CD4-positive, alpha-beta T cell treated with Interferon alpha-2 for 1 hour (primary cell): ENCODE measurements at places on chromosomes 5 and 9.
A peak's percentile ranks its signal among the peaks of the same experiment; 100 is the strongest.

GRCh38 chr9:124812441-124812876 is 35.5 kb downstream of the OLFML2A start:
- no peak for DNase-seq

GRCh38 chr5:72621576-72621975 is 114.4 kb upstream of the ZNF366 start:
- DNase-seq = no peak

DNA sequence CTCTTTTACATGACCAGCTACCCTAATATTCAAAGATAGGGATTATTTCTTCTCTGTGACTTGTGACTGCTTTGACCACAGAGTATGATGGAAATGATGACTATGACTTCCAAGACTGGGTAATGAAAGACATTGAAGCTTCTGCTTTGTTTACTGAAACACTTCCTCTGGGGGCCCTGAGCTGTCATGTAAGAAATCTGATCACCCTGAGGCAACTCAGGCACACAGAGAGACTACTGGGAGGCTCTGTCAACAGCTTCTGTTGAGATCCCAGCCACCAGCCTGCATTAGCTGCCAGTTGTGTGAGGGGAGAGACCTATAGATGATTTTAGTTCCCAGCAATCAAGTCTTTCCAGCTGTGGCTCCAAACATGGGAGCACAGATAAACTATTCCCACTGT is 76.5 kb downstream of the KCTD16 start:
- no peak for DNase-seq

DNA sequence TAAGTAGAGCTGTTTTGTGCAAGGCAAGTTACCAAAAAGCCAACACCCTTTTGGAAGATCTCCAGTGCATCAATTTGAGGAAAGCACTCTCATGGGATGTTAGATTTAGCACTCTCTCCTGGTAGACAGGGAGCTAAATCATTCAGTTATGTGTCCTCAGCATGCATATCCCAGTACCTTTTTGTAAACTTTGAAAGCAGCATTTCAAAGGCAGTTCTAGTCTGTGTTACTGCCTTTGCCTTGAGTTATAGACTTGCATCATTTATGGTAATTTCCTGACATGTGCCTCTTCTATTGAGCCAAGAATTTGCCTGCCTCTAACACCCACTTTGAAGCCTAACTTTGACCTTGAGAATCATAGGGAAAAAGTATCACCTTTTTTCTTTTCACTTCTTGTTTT is 120.6 kb downstream of the KIF4B start:
- no peak for DNase-seq

GRCh38 chr9:127968700-127969383 is 11.9 kb downstream of the EEIG1 start:
- DNase-seq = no peak

GRCh38 chr9:77562019-77562748 is 85.9 kb downstream of the GNA14 start:
- no peak for DNase-seq

DNA sequence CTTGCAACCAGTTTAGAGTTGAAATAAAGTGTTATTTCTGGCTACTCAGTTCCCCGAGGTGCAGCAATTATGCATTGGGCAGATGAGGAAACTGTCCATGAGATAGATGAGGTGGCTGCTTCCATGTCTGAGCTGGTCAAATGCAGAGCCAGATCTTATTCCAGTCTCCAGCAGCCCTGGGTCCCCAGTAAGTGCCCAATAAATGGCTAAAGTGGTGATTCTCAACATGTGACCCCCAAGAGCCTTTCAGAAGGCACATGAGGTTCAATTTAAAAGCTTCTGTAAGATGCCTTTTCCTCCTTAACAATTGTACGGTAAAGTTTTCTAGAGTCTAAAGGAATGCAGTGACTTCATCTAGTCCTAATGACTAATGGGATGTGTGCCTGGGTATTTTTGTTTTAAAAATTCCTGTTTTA is 17.5 kb downstream of the ATOX1 start:
- DNase-seq = no peak

DNA sequence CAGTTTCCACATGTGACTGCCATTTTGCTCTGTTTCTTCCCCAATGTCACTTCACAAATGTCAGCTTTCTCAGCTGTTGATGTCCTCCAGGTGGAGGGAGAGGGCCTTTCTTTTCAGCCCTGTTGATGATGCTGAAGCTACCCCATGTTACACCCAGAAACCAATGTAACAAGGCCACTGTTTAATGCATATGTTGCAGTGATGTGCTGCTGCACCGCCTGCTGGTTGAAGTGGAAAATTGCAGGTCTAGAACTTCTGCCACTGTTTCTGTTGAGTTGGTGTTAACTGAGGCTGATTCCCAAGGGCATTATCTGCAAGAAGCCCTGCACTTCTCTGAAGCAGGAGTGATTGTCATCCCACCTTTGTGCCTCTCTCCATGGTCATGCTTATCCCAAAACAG is 428.4 kb downstream of the KDM4C start:
- peak; percentile 2 for DNase-seq

- no peak for DNase-seq
These were observed 160.6 kb downstream of the NTRK2 start for GRCh38 chr9:84829997-84830696.

GRCh38 chr9:132690696-132691095 is 20.4 kb downstream of the GTF3C4 start:
- no peak for DNase-seq

DNA sequence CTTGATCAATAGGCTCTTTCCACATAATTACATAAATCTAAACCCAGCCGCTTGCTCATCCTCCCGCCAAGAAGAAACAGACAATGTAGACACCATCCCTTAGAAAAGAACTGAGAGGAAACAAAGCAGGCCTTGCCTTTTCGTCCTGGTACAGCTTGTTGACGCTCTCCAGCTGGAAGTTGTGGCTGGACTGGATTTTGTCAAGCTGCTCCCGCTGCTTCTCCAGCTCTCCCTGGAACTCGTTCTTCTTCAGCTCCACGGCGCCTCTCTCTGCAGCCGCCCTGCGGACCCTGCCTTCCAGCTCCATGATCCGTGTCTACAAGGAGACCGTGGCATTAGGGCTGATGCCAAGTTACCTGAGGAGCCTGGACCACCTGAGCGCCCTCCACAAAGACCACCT is 22.1 kb downstream of the GOLM1 start:
- DNase-seq = no peak

DNA sequence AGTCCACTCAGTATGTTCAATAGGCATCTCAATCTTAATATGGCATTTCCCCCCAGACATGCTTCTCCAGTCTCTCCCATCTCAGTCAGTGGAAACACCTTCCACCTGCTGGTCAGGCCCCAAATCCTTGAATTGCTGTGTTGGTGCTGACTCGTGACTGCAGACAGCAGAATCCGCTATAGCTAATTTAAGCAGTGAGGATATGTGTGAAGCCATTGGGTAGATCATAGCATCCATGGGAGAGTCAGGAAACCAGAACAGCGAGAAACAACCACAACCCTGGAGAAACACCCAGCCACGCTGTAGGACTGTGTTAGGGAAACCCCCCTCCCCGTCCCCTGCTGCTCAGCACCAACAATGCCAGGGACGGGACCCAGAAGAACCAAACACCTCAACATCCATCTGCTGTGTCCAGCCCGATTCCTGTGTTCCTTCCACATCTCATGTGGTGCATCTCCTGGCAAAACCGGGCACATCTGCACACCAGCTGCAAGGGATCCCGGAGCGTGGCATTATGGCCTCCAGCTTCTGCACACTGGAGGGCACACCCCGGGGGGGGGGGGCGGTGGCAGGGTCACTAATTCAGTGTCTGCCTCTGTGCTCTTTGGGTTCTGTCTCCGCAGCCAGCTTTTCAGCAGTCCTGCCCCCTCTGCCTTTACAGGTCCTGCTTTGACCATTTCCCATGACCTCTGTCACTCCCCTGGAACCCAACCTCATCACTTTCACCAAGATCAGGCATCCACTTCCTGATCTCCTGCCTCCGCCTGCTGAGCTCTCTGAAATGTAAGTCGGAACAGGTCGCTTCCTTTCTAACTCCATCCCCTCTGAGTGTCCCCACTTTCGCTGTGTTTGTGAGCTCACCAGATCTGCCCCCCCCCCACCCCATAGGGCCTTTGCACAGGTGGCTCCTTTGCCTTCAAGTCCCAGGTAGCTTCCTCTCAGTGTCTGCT is 2.4 kb upstream of the PLEKHG4B start:
- no peak for DNase-seq

- DNase-seq = peak; percentile 53
These were observed 153.8 kb downstream of the AUH start for GRCh38 chr9:91207729-91208418.

- peak; percentile 49 for DNase-seq
These were observed 51.2 kb upstream of the TESK1 start for GRCh38 chr9:35553670-35554543.

DNA sequence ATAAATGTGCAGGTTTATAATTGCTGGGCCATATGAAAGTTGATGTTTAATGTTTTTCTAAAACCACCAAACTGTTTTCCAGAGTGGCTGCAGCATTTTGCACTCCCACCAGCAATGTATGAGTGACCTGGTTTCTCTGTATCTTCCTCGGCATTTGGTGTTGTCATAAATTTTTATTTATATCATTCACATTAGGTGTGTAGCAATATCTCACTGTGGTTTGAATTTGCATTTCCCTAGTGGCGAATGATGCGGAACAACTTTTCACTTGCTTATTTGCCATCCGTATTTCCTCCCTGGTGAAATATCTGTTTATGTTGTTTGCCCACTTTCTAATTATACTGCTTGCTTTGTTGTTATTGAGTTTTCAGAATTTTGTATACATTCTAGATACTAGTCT is 295.7 kb upstream of the TUT7 start:
- DNase-seq = no peak

- no peak for DNase-seq
These were observed 213.1 kb downstream of the AGTPBP1 start for GRCh38 chr9:85528607-85529006.

DNA sequence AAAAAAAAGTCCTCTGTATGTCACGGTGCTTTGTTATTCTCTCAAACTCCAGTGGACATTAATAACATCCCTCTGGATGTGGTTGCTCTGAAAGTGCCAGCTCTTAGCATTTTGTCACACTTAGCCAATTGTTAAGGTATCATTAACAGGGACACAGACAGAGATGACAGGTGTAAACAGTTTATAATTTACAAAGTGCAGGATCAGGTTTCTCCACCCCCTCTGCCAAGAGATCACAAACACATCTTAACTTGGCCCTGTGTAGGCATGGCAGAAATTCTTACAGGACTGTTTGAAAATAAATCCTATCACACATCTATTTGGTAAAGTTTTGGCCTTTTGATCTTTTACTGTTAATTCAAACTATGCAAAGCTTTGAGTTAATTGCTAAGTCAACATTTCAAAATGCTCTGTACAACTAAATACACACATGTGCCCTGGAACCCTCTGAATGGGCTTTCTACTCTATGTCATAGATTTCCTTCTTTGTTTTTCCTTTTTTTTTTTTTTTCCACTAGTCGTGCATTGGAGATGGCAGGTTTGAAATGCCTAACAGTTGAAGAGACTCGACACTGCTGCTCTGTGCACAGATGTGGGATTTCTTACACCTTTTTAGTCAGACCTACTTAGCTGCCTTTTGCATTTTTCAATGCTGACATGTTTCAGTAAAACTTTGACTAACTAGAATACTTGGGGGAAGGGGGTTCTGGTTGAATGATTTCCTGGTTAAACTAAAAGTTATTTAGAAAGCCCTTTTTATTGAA is 41.7 kb downstream of the SEMA6A start:
- DNase-seq = no peak
